Foreskin fibroblast (primary cell): ENCODE measurements at places on chromosomes 12 and 14.

DNA sequence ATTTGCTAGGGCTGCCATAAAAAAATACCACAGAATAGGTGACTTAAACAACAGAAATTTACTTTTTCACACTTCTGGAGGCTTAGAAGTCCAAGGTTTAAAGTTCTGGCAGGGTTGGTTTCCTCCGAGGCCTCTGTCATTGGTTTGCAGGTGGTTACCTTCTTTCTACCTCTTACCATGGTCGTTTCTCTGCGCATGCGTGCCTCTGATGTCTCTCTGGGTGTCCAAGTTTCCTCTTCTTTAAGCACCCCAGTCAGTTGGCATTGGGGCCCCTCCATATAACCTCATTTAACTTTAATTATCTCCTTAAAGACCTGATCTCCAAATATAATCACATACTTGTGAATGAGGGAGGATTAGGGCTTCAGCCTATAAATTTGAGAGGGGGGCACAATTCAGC, 103.2 kb downstream of the SLC15A5 start:
- no peak for DNase-seq

- peak; percentile 14 for DNase-seq
Measured at GRCh38 chr14:90850487-90850886, 34.3 kb upstream of the TTC7B start.

DNA sequence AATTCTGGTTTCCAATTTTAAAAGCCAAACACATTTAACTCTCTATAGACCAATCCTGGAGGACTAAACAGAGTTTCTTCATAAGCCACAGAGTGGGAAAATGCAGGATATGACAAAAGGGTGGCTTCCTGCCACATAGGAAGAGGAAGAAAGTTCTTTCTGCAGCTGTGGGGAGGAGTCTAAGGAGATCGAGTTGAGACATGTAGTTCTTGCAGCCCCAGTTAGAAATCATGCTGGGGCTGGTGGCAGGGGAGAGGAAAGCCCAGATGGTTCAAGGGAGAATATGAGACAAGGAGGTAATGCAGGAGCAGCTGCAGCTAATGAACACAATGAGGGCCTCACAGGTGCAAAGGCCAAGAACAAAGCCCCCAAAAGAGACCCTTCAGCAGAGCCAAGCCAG, 85.0 kb upstream of the ARID2 start:
- DNase-seq: peak; percentile 60

GRCh38 chr14:68807148-68807600, 14.3 kb upstream of the ZFP36L1 start:
- DNase-seq: peak; percentile 86

DNA sequence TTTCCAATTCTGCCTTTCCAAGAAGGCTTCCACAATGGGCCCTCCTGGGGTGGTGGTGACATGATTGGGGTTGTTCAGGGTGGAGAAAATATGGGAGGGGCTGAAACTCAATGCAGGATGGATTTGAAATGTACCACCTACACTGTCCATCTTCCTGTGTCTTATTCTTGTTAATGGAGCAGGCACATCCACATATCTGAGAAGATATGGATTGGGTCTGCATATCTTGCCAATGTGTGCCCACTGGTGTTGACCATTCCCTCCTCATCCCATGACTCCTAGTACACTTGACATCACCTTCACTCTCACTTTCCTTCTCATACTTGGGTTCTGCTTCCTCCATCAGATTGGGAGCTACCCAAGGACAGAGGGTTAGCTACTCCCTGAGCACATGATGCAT, 7.2 kb downstream of the KRT76 start:
- DNase-seq: no peak
